Activated T-helper 1 cell treated with anti-CD3 and anti-CD28 coated beads, Interleukin-2, amount 50 U/mL, for 16 hours (primary cell): ENCODE measurements at places on chromosomes 5 and 9.

GRCh38 chr9:77829420-77829819 is 181.3 kb upstream of the GNA14 start:
- no peak for DNase-seq

GRCh38 chr5:68271124-68271523 is 55.6 kb downstream of the PIK3R1 start:
- DNase-seq, result no peak

DNA sequence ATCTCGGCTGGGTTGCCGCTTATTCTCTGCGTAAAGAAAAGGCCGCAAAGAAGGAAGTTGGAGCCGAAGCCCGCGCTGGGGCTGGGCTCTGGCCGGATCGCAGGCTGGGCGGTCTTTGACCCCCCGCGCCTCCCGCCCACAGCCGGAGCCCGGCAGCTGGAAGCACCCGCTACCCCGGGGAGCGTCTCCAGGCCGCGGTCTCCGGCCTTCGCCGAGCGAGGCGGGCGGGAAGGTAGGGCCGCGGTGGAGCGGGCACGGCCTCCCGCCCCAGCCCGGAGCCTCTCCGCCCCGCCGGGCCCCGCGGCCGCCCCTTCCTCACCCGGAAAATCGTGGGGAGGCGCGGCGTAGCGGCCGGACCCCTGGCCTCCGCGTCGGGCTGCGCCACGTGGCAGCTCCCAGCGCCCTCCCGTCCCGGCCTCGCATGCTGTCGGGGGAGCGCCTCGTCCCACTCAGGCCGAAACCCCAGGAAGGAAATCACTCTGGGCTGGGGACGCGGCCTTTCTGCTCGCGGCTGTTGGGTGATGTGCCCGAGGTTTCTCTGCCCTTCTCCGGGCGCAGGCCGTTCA is 12.0 kb downstream of the FOXD1 start:
- DNase-seq, result no peak

DNA sequence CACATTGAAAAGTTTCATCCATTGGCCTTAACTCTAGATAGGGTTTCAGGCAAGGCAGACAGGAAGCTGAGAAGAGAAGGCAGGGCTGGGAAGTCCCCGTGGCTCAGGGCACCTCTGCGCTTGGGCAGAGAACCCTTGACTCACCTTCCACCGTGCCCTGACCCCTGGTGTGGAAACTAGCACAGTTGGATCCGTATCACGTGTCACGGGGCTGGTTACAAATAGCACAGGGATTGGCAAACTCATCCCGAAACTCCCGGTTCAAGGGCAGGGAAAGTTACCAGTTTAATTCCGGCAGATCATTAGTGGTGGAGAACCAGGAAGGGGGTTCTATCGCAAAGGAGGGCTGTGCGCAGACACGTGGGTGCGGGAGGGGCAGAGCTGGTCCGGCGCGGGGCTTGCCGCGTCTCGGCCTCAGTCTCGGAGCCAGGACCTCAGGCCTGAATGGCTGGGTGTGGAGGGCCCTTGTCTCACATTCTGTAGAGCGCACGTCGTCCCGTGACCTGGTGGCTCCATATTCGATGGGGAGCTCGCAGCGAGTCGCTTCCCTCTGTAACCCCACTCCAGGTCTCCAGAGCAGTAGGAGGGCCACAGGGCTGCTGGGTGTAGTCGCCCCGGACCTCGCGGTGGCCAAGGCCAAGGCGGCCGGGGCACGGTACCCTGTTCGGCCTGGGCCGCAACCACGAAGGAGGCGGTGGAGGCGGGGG is 771 bp upstream of the TMEM171 start:
- DNase-seq, result no peak

DNA sequence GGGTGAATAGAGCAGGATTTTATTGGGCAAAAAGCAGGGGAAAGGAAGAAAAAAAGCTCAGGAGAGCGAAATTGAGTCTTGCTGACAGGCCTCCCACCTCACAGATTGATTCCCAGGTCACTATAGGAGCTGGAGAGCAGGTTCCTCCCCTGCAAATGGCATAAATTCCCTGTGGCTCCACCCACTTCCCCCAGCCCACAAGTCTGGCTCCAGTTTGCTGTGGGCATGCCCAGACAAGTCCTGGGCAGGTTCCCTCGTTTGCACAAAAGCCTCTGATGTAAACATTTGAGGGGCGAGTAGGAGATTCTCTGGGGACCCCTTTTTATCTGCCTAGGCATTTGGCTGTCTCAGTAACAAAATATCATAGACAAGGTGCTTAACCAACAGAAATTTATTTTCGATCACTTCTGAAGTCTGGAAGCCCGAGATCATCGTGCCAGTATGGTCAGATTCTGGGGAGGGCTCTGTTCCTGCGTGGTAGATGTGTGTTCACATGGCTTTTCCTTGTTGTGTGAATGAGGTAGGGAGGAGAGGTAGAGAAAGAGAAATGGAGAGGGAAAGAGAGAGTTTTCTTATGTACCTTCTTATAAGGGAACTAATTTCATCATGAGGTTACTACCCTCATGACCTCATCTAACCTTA is 614.5 kb downstream of the MAT2B start:
- no peak for DNase-seq

DNA sequence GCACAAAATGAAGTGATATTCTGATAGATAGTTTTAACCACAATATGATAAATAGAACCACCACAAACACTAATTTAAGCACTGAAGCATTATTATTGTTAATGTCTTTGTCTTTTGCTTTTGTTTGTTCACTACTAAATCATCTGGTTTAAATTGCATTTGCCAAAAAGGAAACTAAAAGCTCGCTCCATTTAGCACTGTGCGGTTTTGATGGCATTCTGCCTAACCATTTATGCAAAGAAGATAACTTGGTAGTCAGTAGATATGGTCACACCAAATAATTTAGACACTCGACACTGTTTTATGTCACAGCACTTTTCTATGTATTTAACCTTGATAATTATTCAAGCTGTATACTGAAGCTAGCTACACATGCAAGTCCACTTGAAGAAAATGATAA is 849.8 kb upstream of the CDH6 start:
- no peak for DNase-seq
